NCI-H1694 treated with DMSO at 0.1 percent for 48 hours (cell line): ENCODE measurements at places on chromosomes 7 and 10.

- no peak for DNase-seq
Observed at GRCh38 chr10:96860631-96861277, 28.7 kb downstream of the LCOR start.

DNA sequence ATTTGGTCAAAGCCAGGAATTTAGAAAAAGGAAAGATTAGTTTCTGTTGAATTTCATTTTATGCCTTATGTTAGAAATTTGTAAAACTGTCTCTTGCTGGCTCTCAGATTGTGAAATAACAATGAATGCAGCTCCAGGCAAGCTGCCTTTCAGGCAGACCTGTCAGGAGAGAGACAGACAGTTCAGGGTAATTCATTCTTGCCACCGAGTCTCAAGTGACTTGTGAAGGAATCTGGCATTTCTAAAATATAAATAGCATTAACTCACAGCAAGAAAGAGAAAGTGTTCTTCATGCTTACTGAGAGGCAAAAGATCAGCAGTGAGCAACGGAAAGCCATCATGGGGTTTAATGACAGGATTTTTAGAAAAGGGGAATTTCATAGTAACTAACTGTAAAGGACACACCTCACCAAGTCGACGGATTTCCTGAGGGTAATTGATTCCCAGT is 442.3 kb upstream of the AKR1E2 start:
- DNase-seq: no peak

DNA sequence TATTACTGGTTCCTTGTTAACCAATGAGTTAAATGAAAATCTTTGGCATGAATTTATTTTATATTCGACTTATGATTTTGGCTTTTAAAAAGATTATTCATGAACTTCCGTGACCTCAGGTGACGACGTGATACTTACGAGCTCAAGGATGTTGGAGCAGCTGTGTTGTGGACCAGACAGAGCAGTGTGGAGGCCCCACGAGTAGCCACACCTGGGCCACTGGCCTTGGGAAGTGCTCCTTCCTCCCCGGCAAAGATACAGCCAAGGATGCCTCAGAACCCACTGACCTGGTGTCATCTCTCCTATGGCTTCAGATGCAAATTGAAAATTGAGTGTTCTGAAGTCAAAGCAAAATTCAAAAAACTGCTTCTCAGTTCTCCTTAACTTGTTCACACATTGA is 147.5 kb upstream of the PPP2R2D start:
- no peak for DNase-seq

DNA sequence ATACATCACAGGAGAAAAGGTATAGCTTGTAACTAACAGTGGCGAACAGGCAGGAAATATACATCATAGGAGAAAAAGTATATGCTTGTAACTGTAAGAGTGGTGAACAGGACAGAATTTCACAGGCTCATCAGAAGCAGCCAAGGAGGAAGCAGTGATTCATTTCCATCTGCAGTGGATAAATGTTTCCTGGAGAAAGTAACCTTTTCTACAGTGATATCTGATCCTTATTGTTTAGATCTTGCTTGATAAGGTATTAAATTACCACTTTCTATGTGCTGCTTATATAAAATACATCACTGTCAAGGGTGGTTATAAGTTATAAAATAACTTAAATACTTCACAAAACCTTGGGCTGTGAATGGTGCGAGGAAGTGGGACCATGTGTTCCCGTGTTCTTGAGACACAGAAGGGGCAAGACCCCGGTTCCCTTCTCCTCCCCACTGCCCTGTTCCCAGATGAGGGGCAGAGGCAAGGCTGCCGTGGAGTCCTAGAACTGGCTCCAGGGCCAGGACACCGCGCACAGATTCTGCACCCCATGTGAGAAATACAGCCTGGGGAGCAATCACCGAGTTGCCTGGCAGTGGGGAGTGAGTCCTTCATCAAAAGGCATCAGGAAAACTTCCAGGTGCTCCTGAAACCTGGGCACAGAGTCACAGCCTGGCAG is 135.2 kb downstream of the DIP2C start:
- no peak for DNase-seq

- DNase-seq: no peak
Observed at GRCh38 chr7:42262964-42263363, 26.0 kb upstream of the GLI3 start.

DNA sequence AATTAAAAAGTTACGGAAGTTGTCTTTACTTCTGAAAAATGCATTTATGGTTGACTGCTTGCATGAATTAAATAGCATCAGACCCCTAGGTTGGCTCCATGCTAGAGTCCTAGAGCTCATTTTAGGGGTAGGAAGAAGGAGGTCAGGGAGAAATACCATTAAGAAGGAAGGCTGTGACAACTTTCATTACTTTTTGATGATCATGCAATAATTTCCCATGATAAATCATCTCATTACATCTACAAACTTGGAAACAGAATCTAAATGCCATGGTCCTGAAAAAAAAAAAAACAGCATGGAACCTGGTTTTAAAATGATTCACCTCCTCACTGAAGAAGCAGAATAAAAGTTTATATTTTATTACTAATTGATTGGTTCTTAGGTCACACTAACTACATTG is 20.3 kb upstream of the PLXNA4 start:
- DNase-seq: no peak

GRCh38 chr10:129678186-129678585 is 211.1 kb downstream of the MGMT start:
- DNase-seq: no peak

DNA sequence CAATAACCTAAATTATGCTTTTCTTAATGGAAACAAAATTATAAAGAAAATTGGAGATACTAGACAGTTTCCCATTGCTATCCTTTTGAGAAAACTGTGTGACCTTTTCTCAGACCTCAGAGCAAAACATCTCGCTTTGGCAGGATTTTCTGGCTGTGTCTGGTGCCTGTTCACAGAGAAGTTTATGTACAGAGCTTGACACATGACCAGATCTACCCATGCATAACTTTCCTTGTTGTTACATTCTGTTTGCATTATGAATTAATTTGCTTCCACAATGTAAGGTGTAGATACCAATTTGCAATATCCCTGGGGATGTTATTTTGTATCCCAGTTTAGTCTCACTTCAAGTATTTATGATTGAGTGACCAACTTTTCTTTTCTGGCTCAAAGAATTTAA is 565.0 kb downstream of the XPNPEP1 start:
- DNase-seq: no peak

DNA sequence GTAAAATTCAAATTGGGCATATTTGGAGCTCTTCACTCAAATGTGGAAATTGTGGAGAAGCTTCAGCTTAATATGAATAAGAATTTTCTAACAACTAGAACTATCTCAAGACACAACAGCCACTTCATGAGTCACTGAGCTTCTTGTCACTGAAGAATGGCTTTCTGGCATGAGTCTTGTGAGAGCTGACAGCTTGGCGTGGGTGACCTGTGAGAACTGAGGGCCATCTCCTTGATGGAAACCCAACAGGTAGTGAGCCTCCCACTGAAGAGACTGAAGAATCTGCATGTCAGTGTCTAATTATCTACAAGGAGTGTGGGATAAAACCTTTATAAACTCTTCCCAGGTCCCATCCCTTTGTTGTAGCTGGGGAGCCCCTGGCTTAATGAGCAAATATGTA is 66.0 kb downstream of the CLEC2L start:
- DNase-seq: no peak

DNA sequence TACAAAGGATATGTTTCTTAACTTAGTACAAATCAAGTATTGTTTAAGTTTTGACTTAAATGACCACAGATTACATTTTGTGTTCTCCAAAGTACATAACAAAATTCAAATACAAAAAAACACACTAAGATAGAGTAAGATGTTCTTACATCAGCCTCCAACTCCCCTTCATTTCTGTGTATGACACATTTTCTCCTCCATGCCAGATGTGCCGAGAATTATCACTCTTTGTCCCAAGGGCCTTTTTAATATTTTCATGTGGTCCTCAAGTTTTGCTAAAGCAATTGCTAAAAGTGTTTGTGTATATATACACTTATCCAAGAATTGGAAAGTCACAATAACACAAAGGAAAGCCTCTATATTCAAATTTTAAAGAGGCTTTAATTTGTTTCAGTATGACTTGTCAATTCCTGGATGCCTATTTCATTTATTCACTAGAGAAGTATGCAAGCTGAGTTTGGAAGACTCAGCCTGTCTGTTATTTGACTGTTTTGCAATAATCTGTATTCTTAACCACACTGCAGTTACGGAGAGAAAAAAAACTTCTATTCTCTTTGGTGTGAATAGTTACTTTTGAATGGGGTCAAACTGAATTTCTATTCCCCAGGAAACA is 586.4 kb upstream of the SEMA3D start:
- DNase-seq: no peak

- no peak for DNase-seq
Observed at GRCh38 chr10:30819341-30820181, 190.0 kb upstream of the LYZL2 start.

DNA sequence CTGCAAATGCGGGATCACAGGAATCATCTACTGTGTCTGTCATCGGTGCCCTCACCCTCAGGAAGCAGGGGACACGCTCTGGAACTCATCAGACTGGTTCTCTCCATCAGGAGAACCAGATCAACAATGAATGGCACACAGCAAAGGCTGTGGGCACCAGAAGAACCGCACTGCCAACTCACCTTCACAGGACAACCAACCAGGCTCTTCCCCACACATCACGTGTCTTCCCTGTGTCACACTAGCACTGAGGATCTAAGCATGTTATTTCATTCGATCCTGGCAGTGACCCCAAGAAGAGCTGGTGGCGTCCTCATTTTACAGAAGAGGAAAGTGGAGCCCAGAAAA is 106.1 kb downstream of the TNS3 start:
- DNase-seq: no peak

- DNase-seq: no peak
Observed at GRCh38 chr10:133445268-133445732, 8.4 kb upstream of the SCART1 start.

DNA sequence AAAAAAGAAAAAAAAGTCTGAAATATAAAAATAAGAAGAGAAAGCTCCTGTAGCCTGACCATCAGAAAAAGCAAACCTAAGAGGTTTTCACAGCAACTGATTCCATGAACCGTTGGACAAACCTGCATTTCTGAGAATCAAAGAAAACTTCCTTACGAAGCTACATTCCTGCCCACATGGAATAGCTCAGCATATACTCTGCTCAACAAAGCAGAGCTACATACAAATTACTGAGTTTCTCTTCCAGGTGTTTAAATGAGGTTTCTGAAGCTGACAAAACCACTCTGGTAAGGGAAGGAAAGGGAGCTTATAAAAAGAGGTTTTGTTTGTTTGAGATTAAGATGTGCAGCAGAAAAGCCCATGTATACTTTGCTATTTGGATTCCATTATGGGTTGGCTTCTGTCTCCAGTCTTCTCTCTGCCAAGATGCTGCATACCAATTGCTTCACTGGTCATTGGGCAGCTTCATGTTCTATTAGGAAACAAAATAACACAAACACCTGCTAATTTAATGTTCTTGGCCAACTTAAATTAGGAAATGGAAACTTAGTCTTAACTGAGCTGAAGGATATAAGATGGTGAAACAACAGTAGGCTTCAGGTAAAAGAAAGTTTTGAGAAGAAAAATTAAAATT is 314.1 kb downstream of the LRRTM3 start:
- no peak for DNase-seq

- no peak for DNase-seq
Observed at GRCh38 chr10:77604063-77604462, 33.5 kb downstream of the KCNMA1 start.

- no peak for DNase-seq
Observed at GRCh38 chr10:11678074-11678793, 63.9 kb upstream of the ECHDC3 start.

GRCh38 chr7:145784809-145785780 is 331.5 kb upstream of the CNTNAP2 start:
- no peak for DNase-seq

DNA sequence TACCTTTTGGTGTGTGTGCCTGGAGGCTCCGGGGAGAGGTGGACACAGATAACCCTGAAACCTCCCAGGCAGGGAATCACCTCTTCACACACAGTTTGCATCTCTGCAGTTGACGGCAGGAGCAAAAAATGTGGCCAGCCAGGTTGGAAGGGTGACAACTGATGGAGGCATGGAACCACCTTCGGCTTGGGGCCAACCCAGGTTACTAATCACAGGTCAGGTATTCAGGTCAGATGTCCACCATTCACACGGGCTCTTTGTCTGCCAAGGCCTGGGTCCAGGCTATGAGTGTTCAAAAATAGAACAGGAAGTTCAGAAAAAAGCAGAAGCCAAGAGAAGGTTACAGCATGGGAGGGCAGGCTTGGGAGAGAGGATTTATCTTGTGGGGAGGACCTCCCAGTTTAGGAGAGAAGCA is 137.2 kb upstream of the EFCAB10 start:
- DNase-seq: no peak

DNA sequence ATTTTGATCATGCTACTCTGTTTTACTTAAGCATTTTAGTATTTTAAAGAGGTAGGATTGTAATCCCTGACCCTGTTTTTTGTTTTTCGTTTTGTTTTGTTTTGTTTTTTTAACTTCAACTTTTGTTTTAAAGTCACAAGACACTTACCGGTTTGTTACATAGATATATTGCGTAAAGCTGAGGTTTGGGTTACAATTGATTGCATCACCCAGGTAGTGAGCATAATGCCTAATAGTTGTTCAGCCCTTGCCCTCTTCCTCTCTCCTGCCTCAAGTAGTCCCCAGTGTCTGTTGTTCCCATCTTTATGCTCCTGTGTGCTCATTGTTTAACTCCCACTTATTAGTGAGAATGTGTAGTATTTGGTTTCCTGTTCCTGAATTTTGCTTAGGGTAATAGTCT is 93.1 kb upstream of the TEX47 start:
- DNase-seq: no peak

GRCh38 chr7:95395755-95396135 is 430 bp downstream of the PON3 start:
- no peak for DNase-seq

DNA sequence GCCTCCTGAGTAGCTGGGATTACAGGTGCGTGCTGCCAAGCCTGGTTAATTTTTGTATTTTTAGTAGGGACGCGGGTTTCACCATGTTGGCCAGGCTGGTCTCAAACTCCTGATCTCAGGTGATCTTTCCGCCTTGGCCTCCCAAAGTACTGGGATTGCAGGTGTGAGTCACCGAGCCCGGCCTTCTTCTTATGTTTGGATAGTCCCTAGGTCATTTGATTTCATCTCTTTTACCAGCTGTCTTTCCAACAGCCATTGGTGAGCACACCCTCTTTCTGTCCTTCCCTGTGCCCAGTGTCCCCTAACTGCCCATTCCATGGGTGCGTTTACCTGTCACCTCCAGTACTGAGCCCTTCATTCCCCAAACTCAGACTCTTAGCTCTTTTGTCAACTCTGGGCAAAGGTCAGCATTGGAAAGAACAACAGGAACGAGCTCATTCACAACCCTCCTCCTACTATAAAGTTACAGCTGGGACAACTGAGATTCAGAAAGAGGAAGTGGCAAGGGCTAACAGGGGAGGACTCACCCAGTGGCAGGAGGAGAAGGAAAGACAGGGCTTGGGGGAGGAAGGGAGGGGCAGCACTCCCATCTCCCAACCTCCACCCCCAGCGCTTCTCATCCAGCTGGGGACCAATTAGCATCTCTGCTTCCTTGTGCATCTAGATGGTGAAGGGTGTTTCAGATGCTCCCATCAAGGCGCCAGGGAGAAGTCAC is 5.6 kb downstream of the SSC4D start:
- DNase-seq: no peak

GRCh38 chr10:36538953-36539586 is 586.3 kb upstream of the ANKRD30A start:
- DNase-seq: no peak
